A673 (cell line): ENCODE measurements at places on chromosomes 12 and 14.
A peak's percentile ranks its signal among the peaks of the same experiment; 100 is the strongest.

DNA sequence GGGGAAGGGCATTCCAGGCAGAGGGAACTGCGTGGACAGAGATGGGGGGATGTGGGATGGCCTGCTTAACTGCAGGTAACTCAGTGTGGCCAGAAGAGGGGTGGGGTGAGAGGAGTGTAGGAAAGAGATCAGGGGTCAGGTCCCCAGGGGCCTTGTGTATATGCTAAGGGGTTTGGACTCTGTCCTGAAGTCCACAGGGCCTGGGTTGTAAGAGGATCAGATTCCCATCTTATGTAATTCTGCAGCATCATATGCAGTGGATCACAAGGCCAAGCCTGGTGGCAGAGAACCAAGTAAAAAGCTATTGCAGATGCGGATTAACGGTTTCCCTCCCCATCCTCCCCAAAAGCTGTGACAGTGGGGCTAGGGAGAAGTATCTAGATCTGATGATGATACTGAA lies 8.7 kb downstream of the TCTN1 start:
- no peak for DNase-seq

- DNase-seq = peak; percentile 91
Measured at GRCh38 chr14:102795060-102795925, 18.0 kb downstream of the TRAF3 start.

DNA sequence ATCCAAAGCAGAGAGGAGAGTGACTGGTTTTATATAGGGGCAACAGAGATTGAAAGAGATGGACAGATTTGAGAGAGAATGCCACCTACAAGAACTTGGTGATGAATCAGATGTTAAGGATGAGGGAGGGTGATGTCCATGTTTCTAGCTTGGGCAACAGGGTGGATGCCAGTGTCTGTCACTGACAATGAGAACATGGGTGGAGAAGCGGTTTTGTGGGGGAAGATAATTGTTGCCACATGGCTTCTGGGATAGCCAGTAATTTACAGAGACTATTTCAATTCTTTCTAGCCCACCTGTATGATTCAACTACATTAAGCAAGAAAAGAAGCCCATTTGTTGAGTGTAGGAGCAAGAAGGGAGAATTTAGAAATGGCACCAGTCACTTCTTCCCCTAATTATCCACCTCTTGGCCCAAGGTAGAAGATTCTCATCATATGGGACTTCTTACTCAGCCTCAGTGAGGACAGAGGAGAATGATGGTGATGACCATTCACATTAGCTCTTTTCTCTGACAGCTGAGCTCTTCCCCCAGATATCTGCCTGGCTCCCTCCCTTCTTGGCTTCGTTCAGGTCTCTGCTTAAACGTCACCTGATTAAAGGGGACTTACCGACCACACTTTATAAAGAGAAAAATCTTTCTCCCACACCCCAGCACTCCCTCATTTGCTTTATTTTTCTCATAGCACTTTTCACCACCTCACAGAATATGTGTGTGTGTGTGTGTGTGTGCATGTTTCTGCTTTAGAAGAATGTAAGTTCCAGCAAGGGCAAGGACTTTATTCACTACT lies 117.8 kb downstream of the DUSP6 start:
- DNase-seq = no peak

- DNase-seq = no peak
Measured at GRCh38 chr12:94620621-94621020, 29.7 kb downstream of the TMCC3 start.

- no peak for DNase-seq
Measured at GRCh38 chr14:36161776-36162175, 14.7 kb downstream of the PTCSC3 start.
